ENCODE measurements at places on chromosomes 1 and 21.

DNA sequence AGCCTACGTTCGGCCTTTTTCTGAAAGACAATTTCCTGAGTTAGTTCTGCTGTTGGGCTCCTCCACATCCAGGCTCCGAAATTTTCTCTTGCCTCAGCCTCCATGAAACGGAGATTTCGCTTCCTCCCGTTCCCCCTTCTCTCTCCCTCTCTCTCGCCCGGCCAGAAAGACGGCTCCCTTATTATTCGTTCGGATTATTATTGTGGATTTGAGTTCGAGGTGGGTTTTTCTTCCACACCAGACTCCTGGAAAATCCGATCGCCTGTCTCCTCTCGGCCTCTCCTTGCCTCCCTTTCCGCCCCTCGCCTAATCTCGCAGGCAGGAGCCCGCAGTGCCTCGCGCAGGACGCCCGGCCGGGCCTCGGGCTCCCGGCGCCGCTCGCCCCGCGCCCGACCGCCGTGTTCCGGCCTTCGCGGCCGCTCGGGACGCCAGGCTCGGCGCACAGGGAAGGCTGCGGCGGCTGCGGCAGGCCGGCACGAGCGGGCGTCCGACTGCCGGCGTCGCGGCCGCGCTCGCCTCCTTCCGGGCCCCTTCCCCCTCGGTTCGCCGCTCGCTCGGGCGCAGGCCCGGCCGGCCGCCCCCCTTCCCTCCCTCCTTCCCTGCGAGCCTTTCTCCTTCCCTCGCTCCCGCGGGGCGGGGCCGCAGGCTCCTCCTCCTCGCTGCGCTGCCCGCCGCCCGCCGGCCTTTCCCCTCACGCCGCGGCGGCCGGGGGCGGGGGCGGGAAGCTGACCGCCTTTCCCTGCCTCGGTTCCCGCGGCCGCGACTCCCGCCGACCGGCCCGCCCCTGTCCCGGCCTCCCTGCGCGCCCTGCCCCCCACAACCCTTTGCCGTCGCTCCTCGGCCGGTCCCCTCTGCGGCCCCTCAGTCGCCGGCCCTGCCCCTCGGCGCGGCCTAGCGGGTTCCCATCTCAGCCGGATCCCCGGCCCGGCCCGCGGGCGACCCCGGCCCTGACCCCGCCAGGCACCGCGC, at the start of gene ARHGEF11:
ARHGEF11 (minus strand) TSS at position 493 of the 969 bp plus-strand sequence. CDS start 1,412 bp downstream, outside the sequence.
- DNase-seq = peak; percentile 96

DNA sequence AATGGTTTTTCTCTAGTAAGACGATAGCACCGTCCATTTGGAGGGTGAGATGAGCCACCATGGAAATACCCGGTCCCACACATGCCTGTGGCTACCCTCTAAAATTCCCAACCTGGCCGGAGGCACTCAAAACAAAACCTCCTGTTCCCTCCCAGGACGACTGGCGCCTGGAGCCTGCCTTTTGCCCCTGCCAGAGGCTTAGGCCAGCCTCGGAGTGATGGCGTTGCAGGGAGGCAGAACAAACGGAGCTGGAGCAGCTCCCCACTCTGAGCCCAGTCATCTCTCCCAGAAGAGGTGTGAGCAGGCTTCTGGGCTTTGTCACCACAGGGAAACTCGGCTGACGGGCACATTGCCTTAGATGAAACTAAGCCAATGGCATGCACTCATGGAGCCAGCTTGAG, 213.7 kb upstream of the HOOK1 start:
- peak; percentile 61 for DNase-seq

DNA sequence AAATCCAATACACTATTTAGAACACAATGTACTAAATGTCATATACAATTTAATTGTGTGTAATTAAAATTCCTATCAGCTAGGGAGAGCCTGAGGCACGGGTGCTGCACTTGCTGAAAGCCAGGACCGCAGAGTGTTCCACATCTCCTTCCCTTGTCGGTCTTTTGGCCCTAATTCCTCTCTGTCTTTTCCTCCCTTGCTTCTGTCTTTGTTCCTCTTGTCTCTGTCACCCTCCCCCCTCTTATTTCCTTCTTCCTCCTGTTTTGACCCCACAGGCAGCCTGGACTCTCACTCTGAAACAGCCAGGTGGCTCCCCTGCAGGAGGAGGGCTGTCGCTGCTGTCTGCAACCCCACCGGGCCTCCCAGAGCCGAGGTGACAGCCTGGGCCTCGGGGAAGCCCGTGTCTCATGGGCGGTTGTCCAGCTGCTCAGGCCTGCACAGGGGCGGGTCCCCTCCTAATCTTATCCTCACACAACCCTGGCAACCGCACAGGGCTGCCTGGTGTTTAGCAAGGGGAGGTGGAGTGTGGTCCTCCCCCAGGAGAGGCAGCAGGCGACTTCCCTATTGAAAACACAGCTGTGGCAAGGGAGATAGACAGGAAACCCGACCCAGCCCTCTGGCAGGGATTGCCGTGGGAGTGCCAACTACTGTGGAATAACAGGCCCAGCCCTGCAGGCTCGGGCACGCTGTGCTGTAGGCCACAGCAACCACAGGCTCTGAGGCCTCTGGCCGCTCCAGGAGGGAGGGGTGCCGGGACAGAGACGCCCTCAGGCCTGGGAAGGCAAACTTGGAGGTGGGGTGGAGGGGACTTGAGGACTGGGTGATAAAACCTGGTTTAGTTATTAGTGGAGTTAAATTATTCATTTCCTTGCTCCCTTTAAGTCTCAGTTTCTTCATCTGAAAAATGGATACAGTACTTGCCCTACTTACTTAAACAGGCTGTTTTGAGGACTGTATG, 68.8 kb upstream of the WDR26 start:
- DNase-seq = peak; percentile 96

GRCh38 chr1:92536980-92537884, 50.5 kb upstream of the GFI1 start:
- DNase-seq = no peak

DNA sequence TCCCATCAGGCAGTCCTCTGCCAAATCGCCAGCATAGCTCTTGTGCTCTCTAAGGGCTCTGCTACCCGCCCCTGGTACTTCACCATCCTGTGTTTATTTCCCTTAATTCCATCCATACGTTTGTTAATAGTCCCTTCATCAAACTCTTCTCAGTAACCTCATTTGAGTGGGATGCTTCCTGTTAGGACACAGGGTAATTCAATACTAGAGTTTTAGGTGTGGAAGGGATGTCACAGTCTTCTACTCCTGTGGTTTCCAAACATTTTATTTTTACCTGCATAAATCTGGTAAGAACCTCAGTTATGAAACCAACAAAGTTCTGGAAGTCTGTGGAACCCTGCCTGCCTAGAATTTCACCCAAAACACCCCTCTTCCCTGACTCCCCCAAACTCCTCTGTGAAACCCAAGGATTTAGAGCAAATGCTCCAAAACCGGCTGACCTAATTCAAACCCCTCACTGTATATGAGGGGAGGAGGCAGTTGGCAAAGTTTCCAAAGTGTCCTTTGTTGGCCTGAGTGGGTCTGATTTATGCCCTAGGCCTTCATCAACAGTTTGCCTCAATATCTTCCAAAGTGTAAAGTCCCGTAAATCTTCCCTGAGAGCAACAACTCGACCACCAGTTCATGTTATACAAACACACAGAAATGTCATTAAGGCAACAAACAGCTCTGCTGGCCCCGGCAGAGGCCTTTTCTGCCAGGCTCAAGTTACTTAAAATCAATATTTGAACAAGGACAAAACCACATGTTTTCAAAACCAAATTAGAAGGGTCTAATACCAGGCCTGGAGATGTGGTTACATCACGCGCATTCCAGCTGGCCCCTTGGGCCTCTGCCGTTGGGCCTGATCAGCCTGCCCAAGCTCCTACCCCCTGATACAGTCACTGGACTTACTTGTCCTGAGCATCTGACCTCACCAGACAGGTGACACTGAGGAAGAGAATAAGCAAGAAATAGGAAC, 82.4 kb upstream of the FGGY start:
- no peak for DNase-seq

DNA sequence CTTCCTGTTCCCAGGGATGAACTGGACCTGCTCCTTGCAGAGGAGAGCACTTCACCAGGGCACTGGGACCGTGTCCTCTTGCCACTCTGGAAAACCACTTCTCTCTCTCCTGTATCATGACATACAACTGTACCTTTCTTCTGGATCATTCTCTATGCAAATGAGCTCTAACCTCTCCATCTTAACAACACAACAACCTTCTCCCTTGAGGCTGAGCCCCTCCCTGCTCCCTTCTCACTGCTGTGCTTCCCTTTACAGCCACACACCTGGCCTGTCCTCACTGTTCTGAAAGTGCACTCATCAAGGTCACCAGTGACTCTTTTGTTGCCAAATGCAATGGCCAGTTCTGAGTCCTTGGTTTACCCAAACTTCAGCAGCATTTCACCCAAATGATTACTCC, 54.5 kb upstream of the MRPS6 start:
- no peak for DNase-seq

DNA sequence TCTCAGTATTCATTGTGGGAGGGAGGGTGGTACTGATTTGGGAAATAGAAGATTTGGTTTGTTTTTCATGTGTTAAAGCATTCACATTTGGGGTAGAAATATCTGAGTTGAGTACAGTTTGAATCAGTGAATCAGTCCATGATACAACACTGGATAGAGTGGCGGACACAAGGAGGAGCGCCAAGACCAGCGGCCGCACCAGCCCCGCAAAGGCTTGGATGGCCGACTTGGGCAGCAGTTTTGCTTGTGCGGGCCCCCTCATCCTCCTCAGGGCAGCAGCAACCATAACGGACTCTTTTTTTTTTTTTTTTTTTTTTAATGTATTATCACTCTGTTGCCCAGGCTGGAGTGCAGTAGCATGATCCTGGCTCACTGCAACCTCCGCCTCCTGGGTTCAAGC, 20.0 kb upstream of the CDC14A start:
- DNase-seq = no peak

Data from left ventricle myocardium superior (tissue), 1 donor.